ENCODE measurements at places on chromosomes 16 and 17.

GRCh38 chr16:66746048-66746447 lies 5.4 kb downstream of the DYNC1LI2 start:
- DNase-seq, result no peak

DNA sequence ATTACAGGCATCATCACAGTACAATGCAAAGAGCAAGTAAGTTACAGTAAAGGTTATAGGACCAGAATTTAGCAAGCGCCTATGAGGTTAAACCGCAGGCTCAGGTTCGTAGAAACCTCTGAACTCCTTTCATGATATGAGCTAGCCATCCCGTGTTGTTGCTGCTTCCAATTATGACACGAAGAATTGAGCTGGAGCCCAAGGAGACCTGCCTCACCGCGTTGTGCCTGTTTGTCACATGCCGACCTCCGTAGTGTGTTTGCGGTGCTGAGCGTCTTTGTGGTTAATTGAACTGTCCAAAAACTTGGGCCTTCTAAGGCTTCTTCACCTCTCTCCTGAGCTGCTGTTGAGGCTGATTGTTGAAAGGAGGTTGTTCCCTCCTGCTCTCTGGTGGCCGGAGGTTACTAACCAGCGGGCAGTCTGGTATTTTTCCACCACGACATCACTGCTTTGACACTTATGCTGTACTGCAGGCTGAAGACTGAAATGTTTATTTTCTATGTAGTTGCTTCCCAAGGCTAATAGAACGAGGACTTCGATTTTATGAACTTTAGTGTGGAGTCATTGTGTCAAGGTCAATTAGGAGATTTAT lies 67.5 kb downstream of the SEC14L1 start:
- DNase-seq, result no peak

- no peak for DNase-seq
These were observed 30.7 kb upstream of the ZNF267 start for GRCh38 chr16:31842864-31843263.

DNA sequence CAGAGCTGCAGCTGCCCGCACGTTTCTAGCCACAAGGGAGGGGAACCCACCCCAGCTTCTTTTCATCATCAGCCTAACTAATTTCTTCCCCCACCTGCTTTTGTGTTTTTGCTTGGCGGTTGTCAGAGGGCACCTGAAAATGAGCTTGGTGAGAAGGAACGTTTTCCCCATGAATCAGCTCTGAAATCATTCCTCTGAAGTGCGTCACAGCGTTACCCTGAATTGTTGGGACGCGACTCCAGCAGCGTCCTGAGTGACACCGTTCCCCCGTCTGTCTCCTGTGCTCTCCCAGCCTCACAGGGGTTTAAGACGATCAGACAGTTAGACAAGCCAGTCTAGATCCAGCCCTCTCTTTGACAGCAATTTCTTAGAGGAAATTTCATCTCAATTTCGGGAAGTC lies 722.9 kb upstream of the EEF2KMT start:
- no peak for DNase-seq

DNA sequence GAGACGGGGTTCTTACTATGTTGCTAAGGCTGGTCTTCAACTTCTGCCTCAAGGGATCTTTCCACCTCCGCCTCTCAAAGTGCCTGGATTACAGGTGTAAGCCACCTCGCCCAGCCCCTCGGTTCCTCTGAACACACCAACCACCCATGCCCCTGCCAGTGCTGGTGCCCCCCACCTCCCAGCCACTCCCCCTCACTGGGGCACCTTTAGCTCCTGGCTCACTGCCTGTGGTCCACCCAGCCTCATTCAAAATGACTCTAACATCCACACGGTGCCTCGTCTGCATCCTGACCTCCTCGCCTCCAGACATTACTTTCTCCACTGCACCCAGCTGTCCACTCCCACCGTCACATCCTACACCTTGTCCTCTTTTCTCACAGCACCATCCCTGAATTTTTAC lies 55.3 kb downstream of the ARHGAP27 start:
- no peak for DNase-seq

DNA sequence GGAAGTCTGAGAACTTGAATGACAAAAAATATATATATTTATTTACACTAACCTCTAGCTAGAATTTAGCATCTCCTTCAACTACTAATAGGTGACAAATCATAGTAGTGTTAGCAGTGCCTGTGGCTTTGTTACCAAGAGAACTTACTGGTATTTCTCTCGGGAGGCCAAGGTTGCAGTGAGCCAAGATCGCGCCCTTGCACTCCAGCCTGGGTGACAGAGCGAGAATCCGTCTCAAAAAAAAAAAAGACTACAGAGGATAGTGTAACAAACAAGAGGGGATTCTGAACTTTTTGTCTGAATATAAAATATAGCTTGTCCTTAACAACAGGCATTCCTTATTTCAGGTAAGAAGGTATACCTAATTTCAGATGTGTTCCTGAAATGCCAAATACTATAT lies 1.3 kb upstream of the SUZ12 start:
- DNase-seq, result no peak
